Hematopoietic multipotent progenitor cell treated with erythropoietin and hydrocortisone succinate and interleukin-3 and kit ligand, for 4 days (in vitro differentiated cells): ENCODE measurements at places on chromosomes 16 and 17.

GRCh38 chr17:77470800-77471733 lies 330.3 kb downstream of the SEC14L1 start:
- peak; percentile 53 for DNase-seq

DNA sequence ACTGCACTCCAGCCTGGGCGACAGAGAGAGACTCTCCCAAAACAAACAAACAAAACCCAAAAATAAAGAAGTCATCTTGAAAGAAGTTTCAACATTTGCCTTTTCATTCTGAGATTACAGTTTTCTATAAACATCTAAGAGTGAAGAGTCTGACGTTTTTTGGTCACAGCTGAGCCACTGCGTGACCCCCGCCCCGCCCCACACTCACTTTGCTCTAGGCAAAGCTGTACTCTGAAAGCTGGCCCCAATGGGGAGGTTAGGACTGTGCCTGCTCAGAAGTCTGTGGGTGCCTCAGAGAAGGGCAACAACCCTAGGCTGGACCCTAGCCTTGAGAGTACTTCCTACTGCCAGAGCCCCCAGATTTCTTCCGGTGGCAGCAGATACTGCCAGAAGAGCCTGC lies 19.3 kb downstream of the CYB5D2 start:
- DNase-seq, result no peak

DNA sequence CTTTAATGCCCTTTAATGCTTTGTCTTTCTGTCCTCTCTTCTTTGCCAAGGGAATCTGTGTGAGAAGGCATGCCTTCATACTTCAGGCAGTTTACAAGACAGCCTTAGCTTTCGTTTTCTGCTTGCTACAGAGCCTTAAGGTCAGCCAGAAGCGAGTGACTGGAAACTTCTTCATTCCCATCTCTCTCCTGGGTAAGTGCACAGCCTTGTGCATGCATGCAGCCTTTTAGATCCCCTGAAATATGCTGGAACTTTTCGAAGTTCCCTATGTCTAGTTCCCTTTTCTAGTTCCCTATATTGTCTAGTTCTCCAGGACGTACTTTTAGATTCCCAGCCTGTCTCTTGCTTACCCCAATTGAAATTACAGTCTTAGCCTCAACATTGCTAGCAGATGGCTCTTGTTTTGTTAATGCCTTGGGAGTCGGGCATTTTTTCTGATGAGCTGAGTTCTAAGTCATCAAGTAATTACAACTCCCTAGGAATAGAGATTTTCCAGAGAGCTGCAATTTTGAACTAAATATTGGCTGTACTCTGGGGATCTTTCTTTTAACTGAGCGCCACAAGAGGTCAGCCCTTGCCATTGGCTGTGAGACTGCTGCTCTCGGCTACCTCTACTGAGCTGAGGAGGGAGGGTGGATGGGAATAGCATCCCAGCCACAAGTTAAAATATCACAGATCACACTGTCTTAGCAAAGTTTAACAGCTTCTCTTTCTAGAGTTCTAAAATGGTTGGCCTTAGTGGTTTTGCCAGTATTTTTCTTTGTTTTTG lies 22.7 kb upstream of the PPM1D start:
- peak; percentile 66 for DNase-seq

GRCh38 chr17:65078441-65079160 lies 22.1 kb upstream of the GNA13 start:
- DNase-seq, result no peak

DNA sequence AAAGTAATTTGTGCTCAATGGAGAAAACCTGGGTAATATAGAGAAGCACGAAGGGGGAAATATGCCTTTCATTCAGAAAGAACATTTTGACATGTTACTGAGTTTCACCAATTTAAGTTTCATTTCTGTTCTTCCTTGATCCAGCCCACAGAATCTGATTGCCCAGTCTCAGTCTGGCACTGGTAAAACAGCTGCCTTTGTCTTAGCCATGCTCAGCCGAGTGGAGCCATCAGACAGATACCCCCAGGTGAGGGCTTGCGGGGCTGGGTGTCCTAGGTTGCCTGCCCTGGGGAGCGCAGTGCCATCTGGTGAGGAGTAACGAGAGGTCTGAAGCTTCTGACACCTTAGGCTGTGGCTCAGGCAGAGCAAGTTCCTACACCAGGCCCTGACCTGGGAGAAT lies 17.7 kb downstream of the DDX19A start:
- DNase-seq, result no peak
